Hippocampal formation (tissue), 2 donors: ENCODE measurements at places on chromosomes 7 and 10.

DNA sequence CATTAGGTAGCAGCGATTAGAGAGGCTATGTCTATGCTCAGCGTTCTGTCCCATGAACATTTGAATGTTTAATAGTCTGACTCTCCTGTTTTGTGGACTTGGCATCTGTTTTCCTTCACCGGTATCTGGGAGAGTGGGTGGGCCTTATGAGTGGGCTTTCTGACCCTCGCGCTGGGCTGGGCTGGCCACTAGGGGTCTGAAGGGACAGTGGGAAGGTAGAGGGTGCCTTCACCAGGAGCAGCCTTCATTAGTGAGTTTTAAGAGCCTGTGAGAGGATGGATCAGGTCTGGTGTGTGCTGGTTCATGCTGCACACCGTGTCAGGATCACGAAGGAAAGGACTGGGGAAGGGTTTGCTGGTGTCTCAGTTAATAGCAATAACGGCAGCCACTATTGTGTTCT lies 33.4 kb downstream of the DCLRE1A start:
- DNase-seq: no peak

GRCh38 chr10:97508342-97508741 lies 9.6 kb downstream of the UBTD1 start:
- no peak for DNase-seq

DNA sequence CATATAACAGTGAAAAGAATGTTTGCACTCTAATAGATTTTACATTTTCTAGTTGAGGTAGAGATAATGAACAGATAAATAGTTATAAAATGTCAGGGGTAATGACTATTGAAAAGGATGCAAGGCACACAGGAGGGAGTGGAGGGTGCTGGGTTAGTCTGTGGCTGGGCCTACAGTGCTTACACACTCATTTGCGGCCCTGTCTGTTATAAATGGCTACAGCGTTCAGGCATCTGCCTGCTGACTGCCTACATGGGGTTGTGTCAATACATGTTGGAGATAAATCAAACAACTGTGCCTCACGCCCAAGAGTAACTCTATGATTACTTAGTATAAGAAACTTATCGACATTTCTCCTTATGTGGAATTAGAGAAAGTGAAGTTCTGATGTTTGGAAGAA lies 313.3 kb downstream of the ACTR3B start:
- no peak for DNase-seq

GRCh38 chr7:93375603-93376002 lies 143.4 kb downstream of the VPS50 start:
- no peak for DNase-seq

DNA sequence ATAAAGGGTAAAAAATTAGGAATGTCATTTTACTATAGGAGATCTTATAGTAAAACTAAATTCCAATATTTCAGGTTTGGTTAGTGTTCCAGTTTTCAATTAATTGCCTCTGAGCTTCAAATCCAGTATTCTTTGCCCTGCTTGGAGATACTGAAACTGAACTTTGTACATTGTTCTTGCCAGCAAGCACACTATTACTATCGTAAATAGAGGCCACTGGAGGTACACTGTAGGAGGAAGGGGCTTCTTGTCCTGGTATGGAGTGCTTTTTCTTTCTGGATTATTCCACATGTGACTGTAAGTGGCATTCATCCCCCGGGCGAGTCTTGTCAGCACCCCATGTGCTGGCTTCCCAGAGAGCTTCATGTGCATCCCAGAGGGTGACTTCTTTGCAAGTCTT lies 234.7 kb upstream of the PTPRZ1 start:
- no peak for DNase-seq

- no peak for DNase-seq
Measured at GRCh38 chr10:84005403-84005802, 133.9 kb upstream of the GHITM start.

DNA sequence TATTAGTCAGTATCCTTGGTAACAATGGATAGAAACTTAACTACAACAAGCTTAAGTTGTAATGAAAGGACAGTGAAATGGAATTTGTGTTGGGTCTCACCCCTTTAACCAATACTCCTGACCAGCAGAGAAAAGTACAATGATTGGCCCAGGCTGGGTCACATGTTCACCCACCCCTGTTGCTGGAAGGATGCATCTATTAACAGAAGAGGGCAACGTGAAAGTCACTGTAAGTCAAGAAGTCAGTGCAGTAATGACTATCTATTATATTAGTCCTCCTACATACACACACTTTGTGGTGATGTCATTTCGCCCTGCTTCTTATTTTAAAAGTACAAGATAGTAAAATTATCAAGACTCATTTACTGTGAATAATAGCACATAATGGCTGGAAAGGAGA lies 16.2 kb downstream of the PNLIPRP2 start:
- no peak for DNase-seq

DNA sequence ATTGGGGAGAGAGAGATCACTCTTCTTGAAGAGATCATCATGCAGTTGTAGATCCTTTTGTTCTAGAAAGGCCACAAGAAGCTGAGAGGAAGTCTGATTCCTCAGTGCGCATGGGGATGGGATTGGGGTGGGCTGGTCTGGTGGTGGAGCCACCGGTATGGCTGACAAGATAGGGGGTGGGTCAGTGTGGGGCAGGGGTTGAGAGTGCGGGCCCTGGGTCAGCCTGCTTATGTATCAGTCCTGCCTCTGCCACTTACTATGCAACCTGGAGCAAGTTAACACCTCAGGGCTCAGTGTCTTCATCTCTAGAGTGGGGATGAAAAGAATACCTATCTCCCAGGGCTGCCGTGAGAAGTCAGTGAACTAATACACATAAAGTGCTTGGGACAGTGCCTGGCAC lies 8.0 kb downstream of the SMARCD3 start:
- DNase-seq: no peak

- no peak for DNase-seq
Measured at GRCh38 chr7:109343678-109344077, 774.0 kb downstream of the DNAJB9 start.

- DNase-seq: no peak
Measured at GRCh38 chr7:95976369-95977060, 204.2 kb downstream of the DYNC1I1 start.

DNA sequence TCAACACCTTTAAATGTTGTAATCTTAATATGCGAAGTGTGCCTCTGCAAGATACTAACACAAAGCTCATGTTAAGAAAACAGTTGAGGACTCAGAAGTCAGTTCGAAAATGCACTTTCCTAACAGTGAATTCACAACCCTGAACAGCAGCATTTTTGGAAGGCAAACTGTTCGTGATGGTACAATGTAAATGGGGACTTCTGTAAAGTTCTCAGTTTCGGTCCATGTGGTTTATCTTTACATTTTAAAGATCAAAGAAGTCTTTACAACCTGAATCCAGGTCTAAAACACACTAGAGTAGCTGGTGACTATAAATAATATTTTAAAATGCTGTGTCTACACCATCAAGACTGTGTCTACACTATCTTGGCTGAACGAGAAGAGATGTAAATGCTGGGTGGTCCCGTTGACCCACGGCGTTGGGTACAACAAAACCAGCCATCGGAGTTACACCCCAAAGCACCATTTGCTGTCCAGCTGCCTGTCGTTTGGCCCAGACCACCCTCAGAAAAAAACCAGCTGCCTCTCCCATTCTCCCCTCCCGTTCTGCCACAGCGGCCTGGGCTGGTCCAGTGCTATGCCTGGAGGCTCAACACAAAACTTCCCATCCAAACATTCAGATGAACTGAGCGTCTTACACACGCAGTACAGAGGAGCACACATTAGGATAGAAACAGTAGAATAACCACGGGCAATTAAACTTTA lies 42.9 kb downstream of the MKI67 start:
- DNase-seq: no peak

GRCh38 chr7:77553123-77553522 lies 16.0 kb downstream of the PTPN12 start:
- DNase-seq: no peak

DNA sequence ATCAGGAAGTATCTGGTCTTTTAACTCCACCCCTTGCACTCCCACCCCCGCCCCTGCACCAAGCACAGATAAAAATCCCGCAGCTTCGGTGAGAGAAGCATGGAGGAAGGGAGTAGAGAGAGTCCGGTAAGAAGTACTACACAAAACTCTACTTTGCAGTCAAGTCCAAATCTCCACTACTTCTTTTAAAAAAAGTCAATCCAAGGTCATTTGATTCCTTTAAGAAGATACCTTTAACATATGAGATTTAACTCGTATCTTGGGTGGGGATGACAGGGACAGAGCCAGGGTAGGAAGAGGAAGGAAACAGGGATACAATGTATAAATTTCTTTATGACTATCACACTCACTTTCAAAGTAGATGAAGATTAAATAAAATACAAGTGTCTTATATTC lies 132.1 kb downstream of the NRBF2 start:
- DNase-seq: no peak

DNA sequence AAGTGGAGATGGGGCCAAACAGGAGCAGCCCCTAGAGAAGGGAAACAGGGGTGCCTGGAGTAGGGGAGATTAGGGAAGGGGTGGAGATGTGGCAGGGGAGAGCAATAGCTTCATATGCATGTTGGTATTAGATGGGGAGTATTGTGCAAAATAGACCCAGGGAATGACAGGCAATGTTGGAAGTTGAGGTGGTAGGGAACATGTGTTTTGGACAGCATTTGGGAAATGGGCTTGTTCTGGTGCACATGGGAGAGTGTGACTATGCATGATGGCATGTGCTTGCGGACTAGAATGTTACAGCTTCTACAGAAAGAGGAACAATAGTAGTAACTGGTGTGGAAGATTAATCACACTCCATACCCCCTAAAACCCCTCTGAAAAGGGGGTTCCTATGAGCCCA lies 10.4 kb downstream of the PAX2 start:
- no peak for DNase-seq

DNA sequence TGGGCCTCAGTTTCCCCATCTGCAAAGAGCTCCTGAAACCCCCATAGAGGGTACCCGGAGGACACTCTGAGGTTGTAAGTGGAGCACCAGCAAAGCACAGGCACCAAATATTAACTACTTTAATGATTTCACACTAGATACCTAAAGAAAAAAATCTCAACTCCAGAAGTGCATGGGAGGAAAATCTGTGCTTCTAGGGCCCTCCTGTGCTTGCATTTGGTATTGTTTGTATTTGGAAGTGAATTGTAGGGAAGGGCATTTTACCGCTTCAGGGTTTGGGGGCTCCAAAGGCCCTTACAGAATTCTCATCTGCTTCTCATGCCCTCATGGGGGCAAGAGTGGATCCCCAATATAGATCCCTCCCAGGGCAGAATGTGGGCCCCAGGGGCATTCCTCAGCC lies 22.4 kb upstream of the DRGX start:
- no peak for DNase-seq

DNA sequence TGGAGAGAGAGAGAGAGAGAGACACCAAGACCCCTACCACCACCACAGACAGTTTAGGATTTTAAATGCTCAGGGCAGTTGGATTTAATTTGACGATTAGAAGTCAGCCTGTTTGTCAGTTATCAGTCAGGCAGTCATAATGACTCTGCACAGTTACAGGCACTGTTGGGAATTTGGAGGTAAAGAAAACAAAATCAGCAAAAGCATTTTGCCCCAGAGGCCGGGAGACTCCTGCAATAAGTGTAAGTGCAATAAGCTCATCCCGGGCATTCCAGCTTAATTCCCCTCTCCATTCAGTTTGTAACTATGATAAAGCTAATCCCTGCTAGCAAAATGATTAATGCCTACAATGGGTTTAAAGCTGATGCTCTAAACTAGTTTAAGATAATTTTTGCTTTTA lies 13.5 kb downstream of the SEMA3C start:
- DNase-seq: no peak

DNA sequence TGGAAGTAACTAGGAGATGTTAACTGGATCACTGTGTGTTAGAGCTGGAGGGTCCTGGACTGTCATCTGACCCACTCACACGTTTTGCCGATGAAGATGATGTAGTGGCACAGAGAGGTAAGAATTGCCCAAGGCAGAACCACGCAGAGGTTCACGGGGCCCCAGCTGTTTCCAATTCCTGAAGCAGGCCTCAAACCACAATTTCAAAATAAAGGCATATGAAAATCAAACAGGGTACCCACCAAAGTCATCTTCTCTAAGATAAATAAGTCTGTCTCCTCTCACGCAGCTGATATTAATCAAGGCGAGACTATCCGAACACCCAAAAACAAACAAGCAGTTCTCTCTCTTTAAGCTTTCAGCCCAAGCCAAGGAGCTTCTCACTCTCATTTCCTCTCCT lies 113.3 kb upstream of the JCAD start:
- no peak for DNase-seq

DNA sequence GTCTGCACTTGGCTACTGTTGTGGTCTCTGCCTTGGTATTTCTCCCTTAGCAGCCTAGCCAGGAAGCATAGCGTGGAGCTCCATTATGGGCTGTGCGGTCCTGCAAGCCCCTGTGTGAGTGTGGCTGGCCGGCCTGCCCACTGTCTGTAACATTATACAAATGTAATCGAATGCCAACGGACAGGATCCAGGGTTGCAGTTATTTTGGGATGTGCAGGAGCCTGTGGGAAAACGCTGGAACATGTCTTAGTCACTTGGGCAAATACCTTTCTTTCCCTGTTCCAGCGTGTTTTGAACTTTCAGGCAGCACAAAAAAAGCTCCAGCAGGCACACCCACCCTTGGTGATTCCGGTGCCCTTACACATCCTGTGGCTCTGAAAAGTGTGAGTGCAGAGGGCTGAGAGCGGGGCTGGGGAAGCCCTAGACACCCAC lies 29.5 kb downstream of the BAG3 start:
- DNase-seq: no peak

- no peak for DNase-seq
Measured at GRCh38 chr7:69260023-69260422, 338.3 kb upstream of the AUTS2 start.

- DNase-seq: no peak
Measured at GRCh38 chr7:133820584-133820983, 306.6 kb upstream of the LRGUK start.

- DNase-seq: no peak
Measured at GRCh38 chr10:13120786-13121499, 21.0 kb downstream of the OPTN start.

GRCh38 chr7:128404143-128404681 lies 5.6 kb downstream of the IMPDH1 start:
- DNase-seq: no peak

GRCh38 chr10:107747851-107748250 lies 583.3 kb upstream of the SORCS1 start:
- DNase-seq: no peak

DNA sequence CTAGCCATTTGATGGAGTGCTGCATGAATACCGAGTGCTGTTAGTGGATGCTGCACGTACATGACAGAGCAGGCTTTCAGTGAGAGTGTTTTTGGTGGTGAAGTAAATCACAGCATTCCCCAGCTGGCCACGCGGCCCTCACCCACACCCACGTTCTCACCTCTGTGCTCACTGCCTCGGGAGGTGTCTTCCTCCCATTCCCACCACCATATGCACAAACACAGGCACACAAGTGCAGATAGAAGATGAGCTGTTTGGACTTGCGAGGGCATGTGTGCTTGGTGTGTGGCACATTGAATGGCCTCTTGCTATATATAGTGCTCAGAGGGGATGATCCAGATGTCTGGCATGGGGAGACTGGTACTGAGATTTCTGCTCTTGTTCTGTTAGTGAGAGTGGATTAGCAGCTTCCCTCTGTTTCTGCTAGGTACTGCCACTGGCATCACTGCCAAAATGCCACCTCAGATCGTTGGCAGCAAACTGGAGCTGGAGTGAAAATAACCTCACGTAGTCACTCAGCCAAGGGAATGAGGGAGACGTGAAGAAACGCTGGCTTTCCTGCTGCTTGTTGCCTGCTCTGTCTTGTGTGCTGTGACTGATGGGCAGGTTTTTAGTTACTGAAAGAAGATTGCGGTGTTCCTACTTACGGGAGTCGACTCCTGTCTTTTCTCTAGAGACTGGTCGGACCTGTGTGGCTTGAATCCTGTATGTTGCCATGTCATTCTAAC lies 19.1 kb downstream of the DNAJB6 start:
- no peak for DNase-seq

GRCh38 chr10:97667463-97667862 lies 19.6 kb downstream of the AVPI1 start:
- DNase-seq: no peak

GRCh38 chr7:69770613-69771012 lies 172.3 kb downstream of the AUTS2 start:
- no peak for DNase-seq
